Neuronal stem cell (in vitro differentiated cells): ENCODE measurements at places on chromosomes 6 and 20.

- DNase-seq, result no peak
Observed at GRCh38 chr6:42979523-42980177, 669 bp upstream of the PEX6 start.

DNA sequence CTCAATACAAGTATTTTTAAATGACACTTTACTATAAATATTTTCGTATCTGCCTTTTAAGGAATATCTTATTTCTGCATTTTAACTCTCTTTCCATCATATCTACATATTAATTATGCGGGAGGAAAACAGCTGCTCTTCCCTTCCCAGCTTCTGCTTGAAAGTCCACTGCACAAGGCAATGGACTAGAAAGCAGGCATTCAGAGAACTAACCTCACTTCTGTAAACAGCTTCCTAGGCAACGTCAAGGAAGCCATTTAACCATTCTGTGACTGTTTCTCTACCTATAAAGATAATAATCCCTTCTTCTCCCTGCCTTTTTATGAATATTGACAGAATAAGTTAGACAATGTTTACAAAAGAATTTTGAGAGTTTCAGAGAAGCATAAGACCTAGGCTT lies 319.4 kb downstream of the BTBD9 start:
- no peak for DNase-seq

- DNase-seq, result no peak
Observed at GRCh38 chr6:81838031-81838430, 85.5 kb upstream of the TENT5A start.

- no peak for DNase-seq
Observed at GRCh38 chr6:6843057-6843627, 254.6 kb downstream of the LY86 start.

DNA sequence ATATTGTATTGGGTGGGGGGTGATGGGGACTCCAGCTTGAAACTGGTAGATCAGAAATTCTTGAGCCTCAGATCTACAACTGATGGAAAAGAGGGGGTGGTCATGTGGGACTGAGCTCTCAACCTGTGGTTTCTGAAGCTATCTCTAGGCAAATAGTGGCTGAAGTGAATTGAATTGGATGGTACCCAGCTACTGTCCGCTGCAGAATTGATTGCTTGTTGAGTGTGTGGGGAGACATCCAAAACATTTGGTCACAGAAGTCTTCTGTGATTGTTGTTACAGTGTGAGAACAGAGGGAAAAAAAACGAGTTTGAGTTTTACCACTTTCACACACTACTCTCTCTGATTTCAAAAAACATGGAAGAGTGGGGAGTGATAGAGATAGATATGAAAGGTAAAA lies 14.8 kb downstream of the CDS2 start:
- DNase-seq, result no peak

DNA sequence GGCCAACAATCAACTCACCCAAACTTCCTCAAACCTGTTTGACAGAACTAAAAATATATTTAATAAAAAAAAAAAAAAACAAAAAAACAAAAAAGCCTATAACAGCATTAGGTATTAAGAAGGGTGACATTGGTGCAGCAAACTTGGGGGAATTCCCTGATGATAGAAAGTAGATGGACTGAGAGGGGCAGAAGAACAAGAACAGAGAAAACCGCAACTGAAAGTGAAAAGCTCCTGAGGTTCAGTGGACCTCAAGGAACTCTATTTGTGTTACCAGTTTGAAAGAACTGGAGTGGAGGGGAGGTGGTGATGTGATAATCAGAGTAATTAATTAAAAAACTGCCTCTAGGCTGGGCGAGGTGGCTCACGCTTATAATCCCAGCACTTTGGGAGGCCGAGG lies 53.8 kb downstream of the MACROD2 start:
- DNase-seq, result no peak

DNA sequence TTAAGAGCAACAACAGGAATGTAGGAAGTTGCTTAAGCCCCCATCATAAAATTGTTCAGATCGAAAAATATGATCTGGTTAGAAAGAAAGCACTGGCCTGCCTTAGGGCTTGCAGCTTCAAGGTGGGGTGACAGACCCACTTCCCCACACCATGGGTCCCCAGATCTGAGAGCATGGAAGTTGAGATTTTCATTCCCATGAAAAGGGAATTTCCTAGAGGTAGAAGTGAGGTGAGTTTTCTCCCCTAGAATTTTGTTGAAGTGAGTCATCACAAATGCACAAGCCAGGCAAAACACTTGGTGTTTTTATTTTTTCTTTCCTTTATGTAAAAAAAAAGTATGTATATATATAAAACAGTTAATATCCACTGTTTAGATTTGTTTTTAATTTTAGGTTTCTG lies 213.6 kb upstream of the SUPT3H start:
- DNase-seq, result no peak

GRCh38 chr6:36929152-36929551 lies 25.4 kb upstream of the PI16 start:
- DNase-seq, result no peak
